ENCODE measurements at places on chromosomes 3 and 15.
A peak's percentile ranks its signal among the peaks of the same experiment; 100 is the strongest.

- peak; percentile 1 for DNase-seq
Measured at GRCh38 chr3:118628704-118629341, 405.8 kb downstream of the IGSF11 start.

- no peak for DNase-seq
Measured at GRCh38 chr3:142087676-142088075, 61.7 kb downstream of the TFDP2 start.

- DNase-seq: no peak
Measured at GRCh38 chr15:36707884-36708435, 128.5 kb downstream of the CDIN1 start.

DNA sequence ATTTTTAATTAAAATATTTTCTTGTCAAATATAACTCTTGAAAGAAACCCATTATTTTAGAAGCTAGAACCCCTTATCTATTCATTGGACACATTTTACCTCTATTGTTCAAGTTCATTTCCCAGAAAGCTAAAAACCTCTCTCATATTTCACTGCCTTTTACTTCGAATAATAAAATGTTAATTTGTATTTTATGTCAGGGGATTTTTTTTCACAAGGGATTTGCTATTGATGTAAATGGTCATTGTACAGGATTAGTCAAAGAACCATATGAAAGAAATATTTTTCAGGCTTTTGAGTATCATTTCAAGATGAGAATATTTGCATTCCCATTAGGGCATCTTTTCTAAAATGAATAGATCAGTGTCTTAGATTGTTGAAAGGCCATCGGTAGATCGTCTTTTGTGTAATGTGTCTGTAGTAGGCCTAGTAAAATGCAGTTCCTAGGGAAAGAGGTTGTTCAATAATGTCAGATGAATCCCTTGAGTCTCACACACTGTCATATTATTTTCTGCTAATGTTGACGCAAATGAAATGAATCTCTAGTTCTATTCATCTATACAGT is 114.5 kb downstream of the ROBO1 start:
- DNase-seq: no peak

- DNase-seq: no peak
Measured at GRCh38 chr3:176787506-176787905, 409.8 kb downstream of the TBL1XR1 start.

DNA sequence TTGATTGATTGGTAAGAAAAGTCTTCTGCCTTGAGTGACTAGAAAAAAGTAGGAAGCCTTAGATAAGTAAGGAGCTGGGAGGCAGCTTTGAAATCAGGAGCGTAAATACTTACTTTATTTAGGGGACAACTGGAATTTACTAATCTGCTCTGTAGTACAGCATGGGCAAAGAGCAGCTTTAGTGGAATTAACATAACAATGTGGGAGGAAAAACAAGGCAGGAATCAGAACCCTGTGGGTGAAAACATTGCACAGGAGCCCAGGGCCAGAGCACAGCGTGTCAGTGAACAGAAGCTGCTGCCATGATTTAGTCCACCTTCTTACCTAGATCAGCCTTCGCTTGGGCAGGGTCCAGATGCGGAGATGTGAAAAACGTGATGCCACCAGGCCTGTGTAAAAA is 14.6 kb downstream of the FMN1 start:
- no peak for DNase-seq

GRCh38 chr3:164683489-164683888 is 394.8 kb downstream of the SI start:
- no peak for DNase-seq

DNA sequence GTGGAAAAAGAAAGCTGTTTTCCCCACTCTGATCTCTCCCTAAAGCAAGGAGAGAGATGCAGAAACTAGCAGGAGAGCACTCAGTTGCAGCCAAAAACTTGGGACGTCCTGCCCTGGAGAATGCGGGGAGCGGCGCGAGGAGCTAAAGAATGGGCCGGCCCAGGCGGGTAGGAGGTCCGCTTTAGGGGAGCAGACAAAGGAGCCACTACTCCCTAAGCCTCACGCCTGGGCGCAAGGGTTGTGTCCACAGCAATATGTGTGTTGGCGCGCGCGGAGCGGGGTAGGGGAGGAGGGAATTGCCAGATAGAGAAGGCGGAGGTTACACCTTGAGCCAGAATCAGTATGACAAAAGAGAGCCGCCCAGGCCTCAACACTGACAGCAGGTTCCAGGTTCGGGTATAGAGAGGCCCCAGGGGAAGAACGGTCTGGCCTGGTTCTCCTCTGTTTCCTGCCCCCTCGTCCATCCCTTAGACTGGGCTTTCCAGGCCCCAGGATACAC is 2.9 kb downstream of the WNT5A start:
- DNase-seq: no peak

- DNase-seq: no peak
Measured at GRCh38 chr15:91885714-91886270, 32.3 kb downstream of the SLCO3A1 start.

DNA sequence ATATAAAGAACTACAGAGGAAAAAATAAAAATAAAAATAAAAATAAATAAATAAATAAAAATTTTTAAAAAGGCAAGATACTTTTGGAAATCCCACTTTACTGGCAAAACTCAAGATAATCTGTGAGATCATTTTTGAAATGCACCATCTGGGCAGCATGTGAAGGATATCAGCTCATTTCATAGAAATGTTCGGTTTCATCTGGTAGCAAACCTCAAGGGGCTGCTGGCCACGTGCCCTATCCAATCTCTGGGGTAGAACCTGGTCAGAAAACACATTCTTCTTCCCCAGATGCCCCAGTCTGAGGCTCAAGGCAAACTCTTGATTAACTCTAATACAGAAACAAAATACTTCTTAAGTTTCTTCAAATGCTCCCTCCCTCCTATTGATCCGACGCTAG is 166.0 kb downstream of the FMN1 start:
- DNase-seq: no peak

- DNase-seq: no peak
Measured at GRCh38 chr3:51696954-51697353, 9.9 kb upstream of the GRM2 start.

- peak; percentile 31 for DNase-seq
Measured at GRCh38 chr3:141231952-141232823, 563 bp downstream of the PXYLP1 start.

GRCh38 chr15:43187544-43188155 is 2.4 kb downstream of the CCNDBP1 start:
- DNase-seq: peak; percentile 72

DNA sequence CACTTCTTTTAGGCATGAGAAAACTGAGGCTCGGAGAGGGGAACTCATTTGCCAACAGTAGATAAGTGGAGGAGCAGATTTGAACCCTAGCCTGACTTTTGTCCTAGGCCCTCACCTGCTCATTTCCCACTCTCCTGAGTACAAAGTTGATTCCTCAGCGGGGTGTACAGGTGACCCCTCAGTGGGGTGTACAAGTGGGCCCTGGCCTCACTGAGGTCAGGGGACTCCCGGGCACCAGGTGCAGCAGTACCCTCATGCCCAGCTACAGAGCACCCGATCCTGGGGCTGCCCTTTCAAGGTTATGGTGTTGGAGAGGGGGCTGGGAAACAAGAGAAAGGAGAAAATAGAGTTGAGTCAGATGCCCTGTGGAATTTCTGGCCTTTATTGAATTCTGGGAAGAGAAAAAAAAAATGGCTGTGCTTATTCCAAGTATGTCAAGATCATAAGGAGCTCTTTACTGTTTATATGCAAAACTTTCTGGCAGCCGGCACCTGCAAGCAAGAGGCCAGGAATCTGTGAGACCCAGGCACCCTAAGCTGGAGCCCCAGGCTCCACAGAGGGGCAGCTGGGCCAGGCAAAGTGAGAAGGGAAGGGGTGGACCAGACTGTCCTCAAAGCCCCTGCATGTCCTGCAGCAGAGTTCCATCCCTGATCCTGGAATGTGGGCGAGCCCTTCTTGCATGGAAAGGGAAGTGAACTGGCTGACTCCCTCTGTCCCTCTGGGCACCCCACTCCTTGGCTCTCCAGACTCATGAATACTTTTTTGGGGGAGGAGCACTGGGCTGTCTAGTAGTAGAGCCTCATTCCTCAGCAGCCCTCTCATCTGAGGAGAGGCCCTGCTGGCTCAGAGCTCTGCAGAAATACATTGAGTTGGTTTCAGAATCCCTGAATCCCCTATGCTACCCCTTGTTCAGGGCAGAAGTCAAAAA is 43.1 kb downstream of the AMOTL2 start:
- no peak for DNase-seq

DNA sequence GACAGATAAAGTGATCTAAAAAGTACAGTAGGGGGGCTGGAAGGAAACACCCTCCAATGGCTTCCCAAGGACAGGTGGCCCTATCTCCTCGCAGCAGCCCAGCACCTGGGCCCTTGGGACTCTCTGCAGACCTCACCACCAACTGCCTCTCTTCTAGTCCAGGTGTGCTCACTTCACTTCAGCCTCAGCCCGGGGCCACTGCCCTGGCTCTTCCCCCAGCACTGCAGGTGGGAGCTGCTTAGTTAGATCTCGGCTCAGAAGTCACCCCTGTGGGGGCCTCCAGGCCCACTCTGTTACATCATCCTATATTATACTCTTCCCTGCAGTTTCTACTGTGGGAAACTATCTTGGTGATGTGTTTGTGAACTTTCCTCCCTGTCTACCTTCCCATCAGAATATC is 2.0 kb downstream of the KLF15 start:
- DNase-seq: no peak

GRCh38 chr15:83720468-83720867 is 66.5 kb downstream of the ADAMTSL3 start:
- no peak for DNase-seq

DNA sequence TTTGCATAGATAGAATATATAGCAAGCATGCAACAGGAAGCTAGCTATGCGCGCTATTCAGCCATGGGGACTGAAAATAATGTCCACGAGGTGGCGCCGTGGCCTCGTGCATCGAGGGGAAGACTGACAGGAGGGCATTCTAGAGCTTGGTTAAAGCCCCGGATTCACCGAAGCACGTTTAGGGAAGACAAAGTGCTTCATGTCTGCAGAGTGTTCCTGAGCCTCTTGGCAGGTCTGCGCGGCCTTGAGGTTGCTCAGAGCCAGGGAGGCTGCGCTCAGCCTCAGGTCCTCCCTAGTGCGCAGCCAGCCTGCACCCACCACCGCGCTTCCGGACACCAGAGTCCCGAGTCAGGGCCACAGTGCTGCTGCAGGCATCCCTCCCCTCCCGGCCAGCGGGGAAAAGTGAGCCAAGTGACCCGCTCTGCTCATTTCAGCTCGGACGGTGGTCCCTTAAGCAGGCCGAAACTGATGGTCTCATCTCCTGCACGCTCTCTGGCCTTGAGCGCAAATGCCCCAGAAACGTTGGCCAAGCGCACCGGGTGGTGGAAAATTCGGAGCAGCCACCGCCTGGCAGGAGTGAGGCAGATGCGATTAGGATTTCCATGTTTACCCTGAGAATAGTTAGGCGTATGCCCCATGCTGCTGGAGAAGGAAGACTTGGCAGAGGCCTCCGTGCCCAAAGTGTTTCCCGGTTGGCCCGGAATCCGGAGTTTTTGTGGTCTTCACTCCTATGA is 24.8 kb downstream of the GABRA5 start:
- DNase-seq: no peak

GRCh38 chr15:88076328-88076727 is 180.2 kb downstream of the NTRK3 start:
- DNase-seq: no peak

GRCh38 chr15:63830113-63830512 is 3.6 kb downstream of the HERC1 start:
- DNase-seq: no peak

DNA sequence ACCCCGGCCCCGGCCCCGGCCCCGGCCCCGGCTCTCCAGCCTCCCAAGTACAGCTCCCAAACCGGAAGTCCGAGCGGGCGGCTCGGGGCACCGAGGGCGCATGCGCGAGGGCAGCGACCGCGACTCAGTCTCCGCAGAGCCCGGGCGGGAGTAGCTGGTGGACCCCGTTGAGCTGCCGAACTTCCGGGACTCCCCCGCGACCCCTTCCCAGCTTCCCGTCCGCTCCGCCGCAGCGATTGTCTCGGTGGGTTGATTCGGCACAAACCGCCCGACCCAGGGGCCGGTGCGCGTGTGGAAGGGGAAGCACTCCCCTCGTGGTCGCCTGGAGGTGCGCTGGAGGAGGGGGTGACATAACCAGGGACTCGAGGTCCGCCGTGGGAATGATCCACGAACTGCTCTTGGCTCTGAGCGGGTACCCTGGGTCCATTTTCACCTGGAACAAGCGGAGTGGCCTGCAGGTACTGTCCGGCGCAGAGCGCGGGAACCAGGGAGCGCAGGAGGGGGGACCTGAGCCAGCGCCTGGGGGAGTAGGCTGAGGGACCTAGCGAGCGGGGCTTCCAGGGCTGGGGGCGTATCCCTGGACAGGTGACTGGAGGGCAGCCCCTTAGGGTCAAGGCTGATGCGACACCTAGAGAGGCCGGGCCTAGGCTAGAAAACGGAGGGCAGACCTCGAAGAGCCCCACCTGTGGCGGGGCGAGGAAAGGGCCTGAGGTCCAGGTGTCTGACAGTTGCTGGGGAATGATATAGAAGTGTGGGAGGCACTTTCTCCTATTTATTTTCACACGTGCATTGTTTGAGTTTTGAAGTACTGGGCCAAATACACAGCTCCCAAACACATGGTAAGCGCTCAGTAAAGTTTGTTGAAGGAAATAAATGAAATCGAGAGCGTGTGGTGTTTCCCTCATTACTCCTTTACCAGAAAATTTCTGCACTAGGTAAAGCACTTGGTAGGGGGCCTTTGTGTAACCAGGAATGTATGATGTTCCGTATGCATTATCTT is at the start of the genes TUBGCP4 and ZSCAN29:
Gene TUBGCP4 (plus strand): TSS at position 127 of the 1,000 bp plus-strand sequence. CDS start 254 bp downstream, at position 381.
Gene ZSCAN29 (minus strand): TSS at position 69 of the 1,000 bp plus-strand sequence. CDS start 1,130 bp downstream, outside the sequence.
- peak; percentile 78 for DNase-seq

- no peak for DNase-seq
Measured at GRCh38 chr3:46934498-46935167, 41.9 kb downstream of the CCDC12 start.

DNA sequence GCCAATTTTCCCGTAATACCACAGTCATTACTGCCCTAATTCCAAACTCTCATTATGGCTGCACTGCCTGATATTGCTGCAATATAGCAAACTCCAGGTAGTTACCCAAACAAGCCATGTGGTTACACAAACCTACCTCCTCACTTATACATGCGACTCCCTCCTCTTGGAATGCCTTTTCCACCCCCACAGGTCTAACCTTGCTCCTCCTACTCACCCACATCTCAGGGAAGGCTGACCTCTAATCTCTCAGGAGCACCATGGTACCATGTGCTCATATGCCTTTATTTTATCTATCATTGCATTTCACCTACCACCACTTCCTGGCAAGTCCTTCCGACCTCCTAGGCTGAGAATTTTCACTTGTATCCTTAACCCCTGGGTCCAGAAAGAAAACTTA is 2.9 kb downstream of the RBPMS2 start:
- DNase-seq: no peak

DNA sequence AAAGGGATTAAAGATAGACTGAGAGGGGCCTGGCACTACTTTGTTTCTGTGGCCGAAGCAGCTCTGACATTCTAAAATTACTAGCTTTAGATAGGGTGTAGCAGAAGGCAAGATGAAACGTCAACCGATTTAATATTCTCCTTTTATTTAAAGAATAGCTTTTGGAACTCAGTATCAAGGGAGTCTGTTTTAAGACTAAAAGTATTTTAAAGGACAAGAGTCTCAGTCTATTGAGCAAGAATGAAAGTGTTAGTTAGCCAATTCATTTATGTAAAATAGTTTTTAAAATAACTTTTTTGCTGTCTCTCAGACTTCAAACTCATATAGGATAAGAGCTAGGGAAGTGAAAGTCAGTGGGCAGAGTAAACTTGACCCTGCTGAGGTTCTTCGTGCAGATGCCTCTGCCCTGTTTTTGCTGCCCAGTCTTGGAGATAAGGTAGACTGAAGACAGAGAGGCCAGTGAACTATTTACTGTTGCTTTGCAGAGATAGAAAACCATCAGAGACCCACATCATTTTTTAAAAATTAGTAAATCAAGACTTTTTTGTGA is 1090.9 kb downstream of the ROBO2 start:
- DNase-seq: no peak

- peak; percentile 82 for DNase-seq
Measured at GRCh38 chr3:113531826-113532697, at the start of gene SIDT1. Gene SIDT1 (plus strand): TSS chr3:113532555. CDS start chr3:113533022, 467 bp downstream.

GRCh38 chr3:72331076-72331475 is 517.2 kb downstream of the SHQ1 start:
- no peak for DNase-seq
